Upper lobe of left lung (tissue), 6 donors: ENCODE measurements at places on chromosomes 1 and 21. TPM values are rescaled to one million over a fixed set of nuclear protein-coding genes. Genes with fewer than 3 reads are reported as not detected.

SCAF4 gene
- total RNA-seq: 31.6 TPM

OR2L2 gene
- total RNA-seq: under 0.01 TPM

GRCh38 chr1:33997127-33998036 is 133.5 kb downstream of the HMGB4 start:
- no peak overlapping the region for H3K4me3 ChIP-seq
- H3K27me3 ChIP-seq: no peaks in the 10 kb centered on the region
- no peak overlapping the region for H3K27ac ChIP-seq
- H3K36me3 ChIP-seq: no peaks in the 10 kb centered on the region

GPR37L1 gene
- total RNA-seq: not detected

DNA sequence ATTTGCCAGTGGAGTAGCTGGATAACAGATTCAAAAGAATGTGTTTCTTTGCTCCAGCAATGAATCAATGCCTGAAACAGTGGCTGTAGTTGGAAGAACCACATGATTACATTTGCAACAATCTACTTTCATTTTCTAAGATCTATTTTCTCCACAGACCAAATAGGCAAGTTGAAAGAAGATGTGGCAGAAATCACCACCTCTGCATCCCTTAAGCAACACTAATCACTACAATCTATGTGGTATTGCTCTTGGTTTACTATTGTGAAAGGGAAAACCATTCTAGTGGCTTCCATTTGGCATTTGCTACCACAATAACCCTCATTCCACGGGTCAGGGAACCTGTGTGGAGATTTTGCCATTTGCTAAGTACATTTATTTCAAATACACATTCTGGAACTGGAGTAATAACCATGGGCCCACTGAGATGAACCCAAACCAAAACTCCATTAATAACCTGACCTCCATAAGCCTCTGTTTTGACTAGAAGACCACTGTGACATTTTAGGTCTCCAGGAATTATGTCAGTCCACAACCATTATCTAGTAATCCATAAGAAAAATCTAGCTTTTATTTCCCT is 66.3 kb downstream of the C1orf185 start:
- H3K4me1 ChIP-seq: no peaks in the 10 kb centered on the region
- H3K27ac ChIP-seq: no peak overlapping the region
- H3K36me3 ChIP-seq: no peaks in the 10 kb centered on the region
- no peaks in the 10 kb centered on the region for H3K27me3 ChIP-seq

GRCh38 chr1:119008483-119009311 is 20.6 kb upstream of the TBX15 start:
- no peaks in the 10 kb centered on the region for H3K36me3 ChIP-seq
- H3K27ac ChIP-seq: no peak overlapping the region
- no peak for DNase-seq
- H3K4me1 ChIP-seq: peaks cover 22% of the 10 kb centered on the region
- peak overlapping the region; percentile 0 for H3K4me3 ChIP-seq

OR2T29 gene
- not detected for total RNA-seq

- H3K4me1 ChIP-seq: no peaks in the 10 kb centered on the region
- no peak for DNase-seq
- H3K27me3 ChIP-seq: no peaks in the 10 kb centered on the region
- H3K4me3 ChIP-seq: no peak overlapping the region
- H3K27ac ChIP-seq: no peak overlapping the region
- H3K36me3 ChIP-seq: no peaks in the 10 kb centered on the region
Observed at GRCh38 chr1:237619553-237619952, 271.2 kb downstream of the ZP4 start.

NR5A2 gene
- 7.8 TPM for total RNA-seq

- no peak overlapping the region for H3K27ac ChIP-seq
- DNase-seq: no peak
- H3K36me3 ChIP-seq: no peaks in the 10 kb centered on the region
- H3K4me1 ChIP-seq: no peaks in the 10 kb centered on the region
Observed at GRCh38 chr1:204001166-204001901, 71.6 kb upstream of the SOX13 start.

DNA sequence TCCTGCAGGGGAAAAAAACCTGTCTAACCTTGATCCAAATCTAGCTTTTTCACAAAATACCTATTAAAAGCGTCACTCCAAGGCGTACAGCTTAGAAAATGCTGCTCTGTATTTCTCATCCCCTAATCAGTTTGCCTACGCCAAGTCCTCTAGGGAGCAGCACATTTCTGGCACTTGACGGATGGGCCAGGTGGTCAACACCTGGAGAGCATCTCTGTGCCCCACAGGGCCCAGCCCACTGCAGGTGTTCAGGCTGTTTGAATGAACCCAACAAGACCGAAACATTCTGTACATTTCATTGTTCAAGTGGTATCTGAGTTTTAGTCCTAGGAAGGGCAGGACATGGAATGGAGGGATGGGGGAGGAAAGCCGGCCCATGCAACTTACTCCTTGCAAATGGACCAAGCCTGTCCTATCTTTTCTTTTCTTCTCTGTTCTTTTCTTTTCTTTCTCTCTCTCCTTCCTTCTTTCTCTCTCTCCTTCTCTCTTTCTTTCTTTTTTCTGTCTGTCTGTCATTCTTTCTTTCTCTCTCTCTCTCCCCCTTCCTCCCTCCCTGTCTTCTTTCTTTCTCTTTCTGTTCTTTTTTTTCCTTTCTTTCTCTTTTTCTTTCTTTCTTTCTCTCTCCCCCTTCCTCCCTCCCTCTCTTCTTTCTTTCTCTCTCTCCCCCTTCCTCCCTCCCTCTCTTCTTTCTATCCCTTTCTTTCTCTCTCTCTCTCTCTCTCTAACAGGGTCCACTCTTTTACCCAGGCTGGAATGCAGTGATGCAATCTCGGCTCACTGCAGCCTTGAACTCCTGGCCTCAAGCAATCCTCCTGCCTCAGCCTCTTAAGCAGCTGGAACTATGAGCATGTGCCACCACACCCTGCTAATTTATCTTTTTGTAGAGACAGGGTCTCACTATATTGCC is 29.1 kb downstream of the IGFN1 start:
- H3K36me3 ChIP-seq: no peaks in the 10 kb centered on the region
- no peak overlapping the region for H3K27ac ChIP-seq
- no peak overlapping the region for H3K4me3 ChIP-seq

- no peaks in the 10 kb centered on the region for H3K27me3 ChIP-seq
- peak; percentile 46 for DNase-seq
- H3K4me1 ChIP-seq: peaks cover 14% of the 10 kb centered on the region
- H3K4me3 ChIP-seq: peak overlapping the region; percentile 59
- no peaks in the 10 kb centered on the region for H3K36me3 ChIP-seq
Observed at GRCh38 chr1:115828101-115829022, 12.6 kb downstream of the NHLH2 start.

DNA sequence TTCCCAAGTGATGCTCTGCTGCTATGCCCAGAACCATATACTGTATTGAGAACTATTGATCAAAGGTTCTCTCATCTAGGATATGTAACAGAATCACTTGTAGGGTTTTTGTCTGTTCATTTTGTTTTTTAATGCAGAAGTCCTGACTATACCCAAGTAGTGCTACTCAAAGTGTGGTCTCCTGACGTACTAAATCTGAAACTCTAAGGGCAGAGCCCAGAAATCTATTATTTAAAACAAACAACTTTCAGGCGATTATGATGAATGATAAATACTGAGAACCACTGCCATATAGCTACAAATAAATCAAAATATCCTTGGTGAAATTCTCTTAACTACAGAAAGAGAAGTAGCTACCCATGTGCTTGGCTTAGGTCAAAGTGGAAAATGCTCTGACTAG is 10.1 kb downstream of the ZZZ3 start:
- no peak overlapping the region for H3K27ac ChIP-seq
- no peaks in the 10 kb centered on the region for H3K27me3 ChIP-seq
- no peak overlapping the region for H3K4me3 ChIP-seq
- H3K4me1 ChIP-seq: peaks cover 23% of the 10 kb centered on the region

DNA sequence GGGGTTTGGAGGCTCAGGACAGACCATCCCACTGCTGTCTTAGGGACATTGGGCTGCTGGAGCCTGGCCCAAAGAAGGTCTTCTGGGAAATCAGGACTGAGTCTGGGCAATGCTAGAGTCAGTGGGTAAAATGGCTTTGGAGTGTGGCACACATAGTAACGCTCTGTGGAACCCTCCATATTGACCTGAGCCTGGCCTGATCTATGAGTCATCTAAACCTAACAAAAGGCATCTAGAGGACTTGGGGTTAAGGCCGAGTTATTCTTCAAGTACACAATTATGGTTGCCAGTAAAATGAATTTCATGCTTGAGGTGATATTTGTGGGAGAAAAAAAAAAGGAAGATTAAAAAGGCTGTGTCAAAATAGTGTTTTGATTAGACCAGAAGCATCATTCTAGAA is 77.7 kb downstream of the ST6GALNAC5 start:
- no peaks in the 10 kb centered on the region for H3K36me3 ChIP-seq
- no peaks in the 10 kb centered on the region for H3K27me3 ChIP-seq
- no peaks in the 10 kb centered on the region for H3K4me1 ChIP-seq
- no peak overlapping the region for H3K4me3 ChIP-seq
- H3K27ac ChIP-seq: no peak overlapping the region
- DNase-seq: no peak

GRCh38 chr1:109521002-109521951 is 11.8 kb upstream of the AMIGO1 start:
- H3K4me3 ChIP-seq: no peak overlapping the region
- DNase-seq: no peak
- no peak overlapping the region for H3K27ac ChIP-seq
- H3K4me1 ChIP-seq: no peaks in the 10 kb centered on the region
- no peaks in the 10 kb centered on the region for H3K36me3 ChIP-seq
- no peaks in the 10 kb centered on the region for H3K27me3 ChIP-seq

DNA sequence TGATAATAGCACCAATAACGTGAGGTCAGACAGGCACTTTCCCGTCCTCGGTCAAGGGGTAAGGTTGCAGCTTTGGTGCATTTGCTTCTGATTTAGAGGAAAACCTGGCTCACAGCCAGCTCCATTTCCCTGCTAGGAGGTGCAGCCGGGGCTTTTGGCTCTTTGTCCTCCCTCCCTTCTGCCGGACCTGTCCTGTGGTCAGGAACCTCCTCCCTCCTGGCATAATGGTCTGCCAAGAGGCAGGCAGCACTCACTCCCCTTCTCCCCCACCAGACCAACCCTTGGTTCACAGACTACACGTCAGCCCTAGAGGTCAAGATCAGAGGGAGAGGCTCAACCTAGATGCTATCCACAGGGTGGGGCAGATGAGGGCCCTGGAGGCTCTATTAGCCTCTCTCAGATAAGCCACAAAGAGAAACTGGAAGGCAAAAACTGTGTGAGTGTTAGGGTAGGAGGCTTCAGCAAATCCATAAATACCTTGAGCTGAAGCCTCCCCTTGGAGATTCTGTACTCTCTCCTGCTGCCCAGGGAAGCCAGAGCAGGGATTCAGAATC is 64.8 kb downstream of the PLXNA2 start:
- DNase-seq: no peak
- no peaks in the 10 kb centered on the region for H3K27me3 ChIP-seq
- peaks cover 77% of the 10 kb centered on the region for H3K4me1 ChIP-seq
- no peaks in the 10 kb centered on the region for H3K36me3 ChIP-seq
- no peak overlapping the region for H3K4me3 ChIP-seq

DNA sequence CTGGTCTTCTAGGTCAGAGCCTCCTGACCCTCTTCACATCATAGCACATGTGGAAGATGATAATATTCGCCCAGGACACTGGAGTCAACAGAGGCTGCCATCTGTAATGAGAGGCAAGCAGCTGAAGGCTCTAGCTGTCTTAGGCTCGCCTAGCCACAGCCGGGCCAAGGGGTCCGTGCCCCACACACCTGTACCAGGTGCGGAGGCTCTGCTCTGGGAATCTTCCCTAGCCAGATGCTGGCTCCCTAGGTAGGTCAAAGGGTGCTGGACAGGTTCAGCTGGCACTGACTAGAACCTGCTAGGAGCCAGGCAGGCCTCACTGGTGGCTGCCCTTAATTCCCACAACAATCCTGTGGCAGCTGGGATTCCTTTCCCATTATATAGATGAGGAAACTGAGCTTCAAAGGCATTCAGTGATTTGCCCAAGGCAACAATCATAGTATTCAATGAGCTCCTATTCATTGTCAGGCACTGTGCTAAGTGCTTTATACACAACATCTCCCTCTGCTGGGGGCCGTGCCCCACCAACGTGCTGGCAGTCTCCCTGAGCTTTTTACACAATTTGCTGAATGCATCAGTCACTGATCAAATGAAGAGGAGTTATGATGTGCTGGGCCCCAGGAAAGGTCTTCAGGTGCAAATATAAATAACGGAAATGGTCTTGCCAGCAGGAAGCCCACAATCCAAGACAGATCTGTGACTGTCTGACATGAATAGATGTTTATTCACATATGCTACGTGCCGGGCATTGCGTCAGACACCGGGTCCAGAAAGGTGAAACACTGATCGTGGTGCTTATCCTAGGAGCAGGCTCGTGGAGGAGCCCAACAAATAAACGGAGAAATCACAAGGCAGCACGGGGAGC is 58.0 kb downstream of the DDX20 start:
- no peaks in the 10 kb centered on the region for H3K36me3 ChIP-seq
- H3K4me3 ChIP-seq: no peak overlapping the region
- no peaks in the 10 kb centered on the region for H3K4me1 ChIP-seq
- peak; percentile 27 for DNase-seq
- no peaks in the 10 kb centered on the region for H3K27me3 ChIP-seq

DNA sequence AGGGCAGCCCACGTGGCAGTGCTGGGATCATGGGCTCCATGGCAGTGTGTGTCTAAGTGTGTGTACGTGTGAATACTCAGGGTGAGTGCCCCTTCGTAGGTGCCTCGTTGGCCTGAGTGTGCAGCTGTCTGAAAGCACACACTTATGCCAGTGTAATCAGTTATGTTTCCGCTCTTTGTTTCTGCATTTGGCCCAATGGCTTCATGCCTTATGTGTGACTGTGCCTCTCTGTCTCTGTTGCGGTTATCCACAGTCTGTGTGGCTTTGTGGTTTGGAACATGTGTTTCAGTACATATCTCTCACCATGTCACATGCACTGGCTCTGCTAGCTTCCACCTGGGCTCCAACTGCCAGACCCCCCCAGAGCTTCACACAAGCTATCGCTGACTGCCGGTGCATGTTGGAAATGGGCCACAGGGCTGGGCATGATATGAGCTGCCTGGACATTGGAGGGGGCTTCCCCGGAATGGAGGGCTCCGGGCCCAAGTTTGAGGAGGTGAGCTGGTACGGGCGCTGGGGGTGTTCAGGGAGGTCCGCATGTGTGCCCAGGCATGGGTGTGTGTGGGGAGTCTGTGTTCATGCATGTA is 70.3 kb upstream of the TINAGL1 start:
- DNase-seq: no peak
- no peak overlapping the region for H3K4me3 ChIP-seq
- H3K27ac ChIP-seq: no peak overlapping the region
- no peaks in the 10 kb centered on the region for H3K36me3 ChIP-seq
- no peaks in the 10 kb centered on the region for H3K27me3 ChIP-seq

DNA sequence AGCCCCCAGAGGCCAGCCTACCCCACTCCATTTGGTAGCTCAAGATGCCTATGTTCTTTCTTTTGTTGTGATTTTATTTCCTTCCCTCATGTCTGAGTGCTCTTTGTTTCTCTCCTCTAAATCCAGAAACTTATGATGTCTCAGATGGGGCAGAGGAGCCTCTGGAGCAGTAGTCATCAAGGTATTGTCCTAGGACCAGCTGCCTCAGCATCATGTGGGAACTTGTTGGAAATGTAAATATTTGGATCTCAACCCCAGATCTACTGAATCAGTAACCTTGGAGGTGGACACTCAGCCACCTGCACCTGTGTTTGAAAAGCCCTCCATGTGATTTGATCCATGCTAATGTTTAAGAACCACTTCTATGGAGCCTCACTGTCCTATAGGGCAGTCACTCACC is 593.1 kb upstream of the PLXNA2 start:
- H3K4me3 ChIP-seq: no peak overlapping the region
- H3K36me3 ChIP-seq: no peaks in the 10 kb centered on the region
- no peak for DNase-seq
- H3K27me3 ChIP-seq: no peaks in the 10 kb centered on the region
- no peak overlapping the region for H3K27ac ChIP-seq
- no peaks in the 10 kb centered on the region for H3K4me1 ChIP-seq
